Suprapubic skin (tissue), 4 donors: ENCODE measurements at places on chromosomes 3 and 15. TPM values are rescaled to one million over a fixed set of nuclear protein-coding genes. Genes with fewer than 3 reads are reported as not detected.

SPTBN5 gene
- total RNA-seq = 2.7 TPM

IP6K1 gene
- 49.0 TPM for total RNA-seq

KLHL6 gene
- 1.4 TPM for total RNA-seq

DRD3 gene
- not detected for total RNA-seq

DIS3L gene
- 21.7 TPM for total RNA-seq

ZNF609 gene
- 40.1 TPM for total RNA-seq

DNA sequence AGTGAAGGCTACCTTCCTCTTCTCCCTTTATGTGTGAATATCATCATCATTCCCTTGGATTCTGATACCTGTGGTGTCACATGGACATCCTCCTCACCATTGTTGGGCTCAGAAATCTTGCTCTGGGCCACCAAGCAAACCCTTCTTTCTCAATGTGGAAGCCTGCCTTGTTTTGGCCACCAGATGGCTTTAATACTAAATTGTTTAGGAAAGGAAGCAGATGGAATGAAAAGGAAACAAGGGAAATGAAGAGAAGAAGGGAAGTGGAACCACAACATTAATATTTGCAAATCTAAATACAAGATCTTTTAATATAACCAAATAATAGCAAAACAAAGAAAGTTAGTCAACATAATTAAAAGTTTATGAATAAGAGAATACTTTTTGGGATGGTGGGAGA is 14.0 kb downstream of the FAM227B start:
- DNase-seq = no peak

DNA sequence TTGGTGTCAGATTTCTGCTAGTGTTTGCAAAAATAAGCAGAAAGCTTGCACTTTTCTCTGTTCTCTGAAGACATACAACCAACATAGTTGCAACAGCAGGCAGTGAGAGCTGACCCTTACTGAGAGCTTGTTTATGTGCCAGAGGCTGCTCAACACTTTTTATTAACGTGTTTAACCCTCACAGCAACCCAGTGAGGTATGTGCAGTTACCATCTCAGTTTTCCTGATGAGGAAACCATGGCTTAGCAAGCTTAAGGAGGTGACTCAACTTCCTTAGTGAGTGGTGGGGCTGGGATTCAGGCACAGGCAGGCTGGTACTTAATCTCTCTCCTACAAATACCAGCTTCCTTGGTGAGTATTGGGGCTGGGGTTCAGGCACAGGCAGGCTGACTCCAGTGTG is 158.1 kb upstream of the CTDSPL start:
- DNase-seq = no peak

GRCh38 chr15:69164807-69165636 is 4.6 kb downstream of the GLCE start:
- no peak for DNase-seq

- DNase-seq = no peak
Observed at GRCh38 chr15:76150513-76150912, 90.7 kb downstream of the TMEM266 start.

GRCh38 chr15:85491691-85492090 is 111.3 kb downstream of the AKAP13 start:
- DNase-seq = no peak

- DNase-seq = no peak
Observed at GRCh38 chr3:52623234-52623792, 62.4 kb downstream of the PBRM1 start.

- no peak for DNase-seq
Observed at GRCh38 chr3:39378957-39379777, 4.0 kb upstream of the SLC25A38 start.

DNA sequence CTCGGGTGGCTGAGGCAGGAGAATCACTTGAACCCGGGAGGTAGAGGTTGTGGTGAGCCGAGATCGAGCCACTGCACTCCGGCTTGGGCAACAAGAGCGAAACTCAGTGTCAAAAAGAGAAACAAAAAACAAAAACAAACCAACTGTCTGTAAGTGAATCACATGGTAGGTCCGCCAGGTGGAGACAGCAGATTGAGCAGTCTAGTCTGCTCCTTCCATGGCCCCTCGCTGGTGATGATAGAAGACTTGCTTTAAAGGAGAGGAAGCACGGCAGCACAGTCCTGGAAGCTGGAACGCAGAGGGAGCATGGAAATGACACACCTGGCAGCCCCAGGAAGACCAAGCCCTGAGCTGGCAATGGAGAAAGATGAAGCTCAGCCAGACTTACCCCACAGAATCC is 31.4 kb upstream of the MGLL start:
- DNase-seq = no peak

GRCh38 chr15:65619626-65620290 is 2.0 kb upstream of the SLC24A1 start:
- no peak for DNase-seq

DNA sequence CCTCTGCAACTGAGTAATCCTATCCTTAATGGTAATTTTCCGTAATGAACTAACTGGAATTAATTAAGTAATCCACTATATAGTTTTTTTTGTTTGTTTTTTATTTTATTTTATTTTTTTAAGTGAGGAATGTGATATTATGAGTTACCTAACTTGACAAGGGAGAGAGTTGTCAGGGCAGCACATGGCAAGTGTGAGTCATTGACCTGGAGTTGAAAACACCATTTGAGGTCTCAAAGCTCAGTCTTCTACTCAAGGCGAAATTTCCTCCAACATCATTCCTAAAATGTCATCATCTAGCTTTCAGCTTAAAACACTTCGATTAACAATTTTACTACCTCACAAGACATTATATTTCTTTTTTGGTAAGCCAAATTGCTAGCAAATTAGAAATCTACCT is 87.8 kb downstream of the NECTIN3 start:
- DNase-seq = no peak

DNA sequence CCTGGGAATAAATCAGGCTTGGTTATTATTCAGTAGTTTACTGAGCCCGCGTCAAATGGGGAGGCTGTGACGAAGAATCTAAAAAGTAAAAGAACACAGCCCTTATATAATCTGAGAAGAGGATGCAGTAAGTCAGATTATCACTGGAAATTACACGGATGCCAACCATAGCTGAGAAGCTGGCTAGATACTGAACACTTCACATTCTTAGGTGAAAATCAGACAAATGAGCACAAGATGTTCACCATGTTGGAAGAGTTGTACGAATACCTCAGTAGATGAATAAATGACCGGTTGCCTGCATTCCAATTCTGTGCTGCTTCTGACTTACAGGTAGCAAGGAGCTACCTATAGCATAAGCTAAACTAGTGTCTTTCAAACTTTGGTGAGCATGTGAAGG is 254.3 kb downstream of the THRB start:
- no peak for DNase-seq

DNA sequence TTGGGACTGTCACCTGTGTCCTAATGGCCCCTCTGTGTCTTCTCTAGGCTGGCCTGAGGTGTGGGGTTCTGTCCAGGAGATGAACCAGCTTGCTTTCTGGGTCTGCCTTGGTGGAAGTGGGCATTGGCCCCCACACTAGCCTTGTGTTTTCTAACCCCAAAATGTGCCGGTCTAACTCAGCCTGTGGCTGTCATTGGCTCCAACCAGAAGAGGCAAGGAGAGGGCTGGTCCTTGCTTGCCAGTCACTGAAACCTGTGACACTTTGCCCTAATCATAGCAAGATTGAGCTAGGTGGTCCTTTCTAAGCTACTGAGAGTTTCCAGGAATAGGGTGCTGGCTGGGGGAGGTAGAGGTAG is 2.2 kb downstream of the C15orf39 start:
- no peak for DNase-seq

- no peak for DNase-seq
Observed at GRCh38 chr3:128872282-128872681, 7.1 kb upstream of the ACAD9 start.
